Chondrocyte (in vitro differentiated cells): ENCODE measurements at places on chromosomes 3 and 15. TPM values are rescaled to one million over a fixed set of nuclear protein-coding genes. Genes with fewer than 3 reads are reported as not detected.

DNA sequence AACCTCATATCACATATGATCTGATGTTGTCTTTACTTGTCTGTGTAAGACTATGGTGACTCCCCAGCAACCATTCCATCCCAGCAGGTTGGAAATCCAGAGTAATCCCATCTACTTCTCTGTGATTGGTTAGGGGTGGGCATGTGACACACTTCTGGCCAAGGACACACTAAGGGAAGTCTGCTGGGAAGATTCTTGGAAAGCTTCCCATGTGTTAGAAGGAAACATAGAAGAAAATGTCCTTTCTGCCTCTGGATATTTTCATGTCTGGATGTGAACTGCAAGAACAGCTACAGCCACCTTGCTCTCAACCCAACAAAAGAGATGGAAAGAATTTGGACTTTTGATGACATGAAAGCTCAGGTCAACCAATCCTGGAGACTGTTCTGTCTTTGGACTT lies 2.6 kb upstream of the UBE2Q2 start:
- DNase-seq: no peak

LPP gene
- 174 to 295 TPM (median 288 TPM) in 3 replicates for total RNA-seq

DNA sequence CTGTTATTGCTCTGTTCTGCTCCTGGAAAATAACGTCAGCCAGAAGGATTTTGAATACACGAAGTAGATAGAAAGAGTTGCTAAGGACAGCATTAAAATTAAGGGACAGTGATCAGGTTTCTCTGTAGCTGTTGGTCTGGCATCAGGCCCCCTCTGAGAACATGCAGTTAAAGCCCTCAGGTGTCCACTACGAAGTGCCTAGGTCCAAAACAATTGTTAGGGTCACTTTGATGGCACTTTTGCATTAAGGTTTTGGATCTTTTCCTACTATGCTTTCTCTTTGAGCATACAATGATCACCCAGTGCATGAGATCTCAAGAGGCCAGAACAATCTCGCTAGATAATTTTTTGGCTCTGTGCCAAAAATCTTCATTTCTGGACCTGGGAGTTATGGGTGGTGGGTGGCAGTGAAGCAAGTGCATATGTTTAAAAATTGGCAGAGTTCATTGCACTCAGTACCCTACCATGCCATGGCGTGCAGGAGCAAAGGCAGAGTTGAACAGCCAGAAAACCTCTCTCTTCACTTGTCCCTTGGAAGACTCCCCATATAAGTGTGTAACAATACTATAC lies 797.6 kb downstream of the ROBO2 start:
- no peak for DNase-seq

DNA sequence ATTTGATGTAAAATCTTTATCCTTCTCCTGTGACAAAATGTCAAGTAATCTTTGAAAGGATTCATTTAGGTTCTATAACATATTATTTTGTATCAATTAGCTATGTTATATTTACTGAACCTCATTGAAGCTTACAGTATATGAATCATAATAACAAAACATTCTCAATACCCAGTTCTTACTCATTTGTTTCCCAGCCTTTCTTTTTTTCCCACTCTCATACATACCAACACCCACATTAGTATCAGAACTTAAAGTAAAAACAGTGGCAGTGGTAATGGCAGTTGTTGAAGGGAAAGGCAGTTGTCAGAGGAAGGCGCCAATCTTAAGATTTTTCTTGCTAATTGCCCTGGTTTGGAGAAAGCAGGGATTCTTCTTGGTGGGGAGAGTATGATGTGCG lies 33.2 kb upstream of the TRPC1 start:
- DNase-seq: no peak

GRCh38 chr15:71596672-71597071 lies 213.7 kb upstream of the NR2E3 start:
- no peak for DNase-seq

DNA sequence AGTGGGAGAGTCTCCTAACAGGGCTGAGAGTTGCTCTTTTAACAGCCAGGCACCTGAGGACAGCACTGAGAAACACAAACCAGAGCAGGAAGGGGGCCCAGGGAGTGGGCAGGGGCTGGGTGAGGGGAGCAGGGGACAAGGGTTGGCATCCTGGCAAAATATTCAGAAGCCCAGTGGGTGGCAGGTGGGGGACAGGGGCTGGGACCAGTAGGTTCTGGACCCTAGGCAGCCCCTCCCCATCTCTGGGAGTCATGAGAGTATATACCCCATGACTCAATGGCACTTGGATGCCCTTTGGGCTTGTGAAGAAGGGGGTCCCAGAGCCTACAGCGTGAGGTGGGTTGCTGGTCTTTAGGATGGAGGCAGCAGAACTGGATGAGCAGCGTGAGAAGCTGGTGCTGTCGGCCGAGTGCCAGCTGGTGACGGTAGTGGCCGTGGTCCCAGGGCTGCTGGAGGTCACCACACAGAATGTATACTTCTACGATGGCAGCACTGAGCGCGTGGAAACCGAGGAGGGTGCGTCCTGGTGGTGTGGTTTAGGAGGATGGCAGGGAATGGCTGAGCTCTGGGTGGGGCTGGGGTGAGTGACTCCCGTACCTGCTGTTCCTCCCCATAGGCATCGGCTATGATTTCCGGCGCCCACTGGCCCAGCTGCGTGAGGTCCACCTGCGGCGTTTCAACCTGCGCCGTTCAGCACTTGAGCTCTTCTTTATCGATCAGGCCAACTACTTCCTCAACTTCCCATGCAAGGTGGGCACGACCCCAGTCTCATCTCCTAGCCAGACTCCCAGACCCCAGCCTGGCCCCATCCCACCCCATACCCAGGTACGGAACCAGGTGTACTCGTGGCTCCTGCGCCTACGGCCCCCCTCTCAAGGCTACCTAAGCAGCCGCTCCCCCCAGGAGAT lies 24.2 kb downstream of the NBEAL2 start:
- DNase-seq: peak; percentile 85

DNA sequence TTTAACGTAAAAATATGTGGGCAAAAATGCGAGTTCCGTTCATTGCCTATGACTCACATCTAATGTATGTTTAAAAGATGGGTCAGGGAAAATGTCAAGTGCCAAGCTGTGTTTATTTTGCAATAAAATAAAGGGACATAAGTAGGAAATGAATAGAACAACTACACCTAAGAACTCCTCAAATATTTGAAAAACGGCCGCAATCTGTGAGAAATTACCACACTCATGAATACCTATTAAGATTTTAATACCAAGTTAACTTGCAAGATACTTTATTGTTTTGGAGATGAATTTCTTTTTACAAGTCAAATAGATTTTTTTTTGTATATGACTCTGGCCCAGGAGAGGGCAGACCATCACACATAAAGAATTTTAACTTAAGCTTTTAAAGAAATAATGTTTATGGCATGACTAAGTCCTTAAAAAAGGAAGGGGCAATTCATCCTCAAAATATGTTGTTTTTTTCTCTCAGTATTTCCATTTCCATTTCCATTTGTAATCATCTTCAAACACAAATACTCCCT lies 152.7 kb downstream of the SUCNR1 start:
- DNase-seq: no peak
